ENCODE measurements at places on chromosomes 6 and 20.

DNA sequence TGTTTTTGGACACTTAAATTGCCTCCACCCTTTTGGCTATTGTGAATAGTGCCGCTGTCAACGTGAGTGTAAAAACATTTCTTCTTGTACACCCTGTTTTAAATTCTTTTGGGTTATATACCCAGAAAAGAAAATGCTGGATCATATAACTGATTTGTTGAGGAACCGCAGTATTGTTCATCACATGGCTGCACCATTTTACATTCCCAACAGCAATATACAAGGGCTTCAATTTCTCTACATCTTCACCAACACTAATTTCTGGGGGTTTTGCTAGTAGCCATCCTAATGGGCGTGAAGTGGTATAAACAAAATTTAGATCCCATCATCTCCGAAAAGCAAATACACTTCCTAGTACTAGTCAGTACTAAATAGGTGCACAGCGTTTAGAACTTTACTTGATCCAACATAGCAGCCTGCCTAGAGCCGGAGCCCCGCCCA, 579 bp upstream of the BPHL start:
- DNase-seq, result no peak

- peak; percentile 96 for DNase-seq
Measured at GRCh38 chr20:35171753-35172433, at the start of gene PROCR. PROCR (plus strand) TSS chr20:35172072; CDS start chr20:35172155, 83 bp downstream.

- no peak for DNase-seq
Measured at GRCh38 chr6:104566411-104566810, 293.3 kb downstream of the HACE1 start.

GRCh38 chr6:41724586-41725501, 10.6 kb downstream of the TFEB start:
- DNase-seq, result no peak

DNA sequence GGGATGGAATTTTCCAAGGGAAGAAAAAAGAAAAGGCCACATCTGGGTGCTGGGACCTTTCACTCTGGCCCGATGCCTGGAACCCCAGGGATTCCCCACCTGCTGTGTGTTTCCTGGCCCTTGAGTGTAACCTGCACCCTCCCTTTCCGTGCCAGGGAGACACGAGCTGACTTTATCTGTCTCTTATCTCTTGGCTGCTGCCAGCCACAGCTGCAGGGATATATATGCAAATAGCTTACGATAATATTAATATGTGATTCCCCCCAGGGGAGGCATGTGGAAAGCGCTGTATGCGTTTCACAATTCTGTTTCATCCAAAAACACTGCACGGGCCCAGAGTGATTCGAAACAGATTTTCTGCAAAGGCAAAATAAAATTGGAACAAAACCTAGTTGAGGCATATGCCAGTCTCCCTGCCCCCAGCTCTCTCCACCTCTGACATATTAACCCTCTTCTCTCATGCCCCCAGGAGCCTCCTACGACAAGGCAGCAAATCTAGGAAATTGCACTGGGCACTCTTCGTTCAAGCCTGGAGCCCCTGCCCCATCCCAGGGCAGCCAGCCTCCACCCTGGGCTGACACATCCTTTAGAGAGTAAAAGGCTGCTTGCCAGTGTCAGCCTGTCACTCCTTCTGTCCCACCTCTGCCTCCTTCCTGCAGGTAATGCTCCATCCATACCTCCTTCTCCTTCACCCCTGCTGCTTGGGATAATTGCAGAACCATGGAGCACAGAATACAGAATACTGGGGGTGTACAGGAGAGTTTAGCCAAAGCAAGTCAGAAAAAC, 1.3 kb downstream of the RIPOR3 start:
- DNase-seq, result no peak

DNA sequence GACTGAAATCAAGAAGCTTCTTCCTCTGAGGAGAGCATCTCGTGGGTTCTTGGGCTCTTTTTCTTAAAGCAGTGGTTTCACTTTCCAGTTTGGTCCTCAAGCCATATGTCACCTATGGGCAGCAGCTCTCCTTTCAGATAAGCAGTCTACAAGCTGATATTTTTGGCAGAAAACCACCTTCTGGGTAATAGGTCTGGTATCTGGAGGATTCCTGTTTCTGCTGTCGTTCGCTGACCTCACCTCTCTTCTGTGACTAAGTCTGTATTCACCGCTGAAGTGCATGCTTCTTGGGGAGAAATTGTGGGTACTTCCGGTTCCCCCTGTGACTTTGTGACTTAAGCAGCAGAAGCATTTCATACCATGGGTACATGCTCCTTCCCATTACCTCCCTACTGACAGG, 193.6 kb downstream of the EDN1 start:
- DNase-seq, result peak; percentile 96

- no peak for DNase-seq
Measured at GRCh38 chr6:110408901-110409300, 6.5 kb downstream of the DDO start.

- DNase-seq, result no peak
Measured at GRCh38 chr6:108764580-108764950, 83.7 kb upstream of the ARMC2 start.

DNA sequence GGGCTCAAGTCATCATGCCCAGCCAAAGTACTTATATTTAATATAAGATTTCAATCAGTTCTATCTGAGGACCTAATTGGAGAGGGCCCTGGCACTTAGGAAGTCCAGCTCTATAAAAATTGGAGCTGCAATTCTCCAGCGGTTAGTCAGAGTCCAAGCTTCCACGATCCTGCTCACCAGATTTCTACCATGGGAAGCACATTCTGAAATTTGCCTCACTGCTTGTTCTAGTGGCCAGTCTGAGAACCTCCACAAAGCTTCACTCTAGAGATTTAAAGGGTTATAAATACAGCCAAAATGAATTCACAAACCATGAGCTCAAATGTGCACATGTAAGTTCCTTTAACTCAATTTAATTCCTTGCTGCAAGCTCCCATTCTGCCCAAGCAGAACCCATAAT, 33.5 kb downstream of the PNLDC1 start:
- DNase-seq, result no peak

Data from RCC 7860 (cell line).